ENCODE measurements at places on chromosomes 1 and 21. TPM values are rescaled to one million over a fixed set of nuclear protein-coding genes. Genes with fewer than 3 reads are reported as not detected.

The TAS1R3 gene
- total RNA-seq: 0.11 TPM

The HLX gene
- 5.2 TPM for total RNA-seq

The ZP4 gene
- total RNA-seq: not detected

The IL22RA1 gene
- not detected for total RNA-seq

The LINGO4 gene
- not detected for total RNA-seq

The FNDC5 gene
- under 0.01 TPM for total RNA-seq

The NR5A2 gene
- total RNA-seq: 2.5 TPM

The AIM2 gene
- not detected for total RNA-seq

The CRP gene
- total RNA-seq: not detected

The TMOD4 gene
- 0.26 TPM for total RNA-seq

The DPT gene
- total RNA-seq: not detected

The PAPPA2 gene
- total RNA-seq: 0.09 TPM

Measured in dermis lymphatic vessel endothelial cell (primary cell).